ENCODE measurements at places on chromosomes 11 and 22.

DNA sequence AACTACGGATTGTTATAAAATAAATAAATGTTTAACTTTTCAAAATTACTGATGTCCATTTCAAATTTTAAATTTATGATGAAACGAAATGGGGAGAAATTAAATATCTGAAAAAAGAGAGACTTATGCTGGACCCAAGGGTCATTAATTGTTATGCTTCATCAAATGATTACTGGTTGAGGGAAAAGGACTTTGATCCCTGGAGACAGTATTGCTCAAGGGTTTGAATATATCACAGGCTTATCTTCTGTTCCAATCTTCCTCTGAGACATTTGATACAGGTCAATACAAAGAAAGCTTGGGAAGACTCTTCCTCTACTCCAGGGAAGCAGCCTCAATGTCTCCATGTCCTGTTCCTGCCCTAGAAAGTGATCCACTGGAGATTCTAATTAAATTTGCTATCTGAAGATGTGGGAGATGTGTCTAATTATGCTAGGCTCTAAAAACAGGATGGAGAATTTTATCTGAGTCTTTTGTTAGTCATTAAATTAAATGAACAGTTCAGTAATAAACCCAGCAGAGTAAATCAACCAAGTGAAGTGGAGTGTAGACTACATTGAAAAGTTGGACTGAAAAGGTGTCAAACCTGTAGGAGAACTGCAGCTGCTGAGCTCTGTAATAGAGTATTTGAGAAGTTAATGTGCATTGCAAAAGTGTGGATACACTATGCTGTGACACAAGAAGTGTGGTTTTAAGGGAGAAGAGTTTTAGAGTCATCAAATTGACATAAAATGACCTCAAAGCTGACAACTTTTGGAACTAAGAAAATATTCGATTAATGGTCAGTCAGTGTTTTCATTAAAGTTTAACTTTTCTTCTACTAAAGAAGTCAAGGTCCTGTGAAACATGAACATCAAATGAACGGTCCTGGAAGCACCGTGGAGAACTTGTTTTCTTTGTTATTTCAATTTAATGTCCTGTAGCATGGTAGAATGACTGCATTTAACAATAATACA, 623.7 kb upstream of the CCDC90B start:
- no peak for DNase-seq

GRCh38 chr11:3132831-3133260, 32.3 kb downstream of the OSBPL5 start:
- DNase-seq: no peak

DNA sequence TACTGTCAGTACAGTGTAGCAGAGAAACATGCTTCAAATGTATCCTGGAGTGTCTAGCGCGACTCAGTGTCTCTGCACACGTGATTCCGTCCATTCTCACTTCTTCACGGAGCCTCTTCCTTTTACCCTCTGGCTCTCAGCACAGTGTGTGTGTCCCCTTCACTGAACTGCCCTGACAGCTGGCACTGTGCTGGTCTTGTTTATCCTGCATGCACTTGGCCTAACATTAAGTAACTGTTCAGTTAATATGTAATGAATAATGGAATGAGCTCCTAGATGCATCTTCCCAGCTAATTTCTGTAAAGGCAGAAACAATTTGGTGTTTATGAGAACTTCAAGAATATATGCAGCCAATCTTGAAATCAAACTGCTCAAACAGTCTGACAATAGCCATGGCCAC, 44.4 kb downstream of the KMT5B start:
- DNase-seq: no peak

DNA sequence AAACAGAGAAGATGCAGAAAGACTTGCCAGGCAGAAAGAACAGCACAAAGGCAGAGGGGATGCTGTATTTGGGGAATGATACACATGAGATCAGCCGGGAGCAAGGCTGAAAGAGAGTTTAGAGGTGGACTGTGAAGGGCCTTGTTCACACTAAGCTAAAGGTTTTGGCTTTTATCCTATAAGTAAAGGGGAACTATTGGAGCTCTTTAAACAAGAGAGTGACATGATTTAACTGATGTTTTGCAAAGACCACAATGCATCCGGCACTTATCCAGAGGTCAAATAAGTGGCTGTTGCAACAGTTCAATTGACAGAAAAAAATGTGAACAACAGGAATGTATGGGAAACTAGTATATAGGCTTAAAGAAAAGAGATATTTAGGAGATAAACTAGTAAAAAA, 64.7 kb upstream of the RRAS2 start:
- no peak for DNase-seq

DNA sequence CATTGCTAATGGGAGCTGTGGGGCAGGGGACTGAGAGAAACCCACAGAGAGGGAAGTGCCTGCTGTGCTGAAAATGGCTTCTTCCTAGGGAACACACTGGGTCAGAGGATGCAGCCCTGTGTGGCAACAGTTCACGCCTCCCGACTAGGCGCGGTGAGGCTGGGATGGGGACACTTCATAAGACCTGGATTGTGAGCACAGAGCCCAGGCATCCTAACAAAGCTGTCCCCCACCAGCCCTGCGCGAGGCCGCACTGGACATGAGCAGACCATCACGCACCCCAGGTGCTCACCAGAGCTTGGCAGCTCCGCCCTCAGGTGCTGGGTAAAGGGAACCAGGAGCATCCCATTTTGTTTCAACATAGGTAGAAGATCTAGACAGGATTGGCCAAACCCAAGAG, 1.8 kb upstream of the KRTAP5-4 start:
- DNase-seq: no peak

GRCh38 chr11:28964811-28965210, 856.6 kb downstream of the METTL15 start:
- no peak for DNase-seq

DNA sequence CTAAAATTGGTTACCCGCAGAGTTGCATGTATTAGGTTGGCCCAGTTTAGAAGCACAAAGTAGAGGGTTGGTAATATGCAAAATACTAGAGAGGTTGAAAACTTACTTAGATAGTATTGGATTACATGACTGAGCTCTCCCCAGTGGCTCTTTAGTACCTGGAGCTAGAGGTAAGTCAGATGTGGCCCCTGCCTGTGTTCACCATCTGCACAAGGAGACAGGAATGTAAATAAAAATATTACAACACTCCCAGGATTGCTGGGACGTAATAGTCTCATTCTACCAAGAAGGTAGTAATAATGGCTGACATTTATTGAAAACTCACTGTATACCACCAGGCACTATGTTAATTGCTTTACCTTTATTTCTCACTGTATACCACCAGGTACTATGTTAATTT, 129.6 kb downstream of the SLC17A6 start:
- no peak for DNase-seq

GRCh38 chr11:65884716-65885092, 3.6 kb downstream of the FIBP start:
- DNase-seq: peak; percentile 86

DNA sequence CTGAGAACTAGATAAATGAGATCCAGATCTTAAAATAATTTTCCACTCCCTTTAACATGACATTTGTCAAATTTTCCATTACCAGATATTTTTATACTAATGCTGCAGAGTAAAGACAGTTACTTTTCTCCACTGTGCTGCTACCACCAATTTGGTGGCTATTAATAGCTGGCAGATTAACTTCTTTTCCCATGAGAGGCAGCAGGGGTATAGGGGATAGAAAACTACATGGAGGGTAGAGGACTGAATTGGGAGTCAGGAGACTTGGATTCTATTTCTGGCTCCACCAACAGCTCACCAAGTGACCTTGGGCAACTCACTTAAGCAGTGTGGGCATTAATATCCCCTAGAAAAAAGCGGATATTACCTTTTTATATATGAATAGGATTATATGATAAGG, 69.2 kb downstream of the KIF18A start:
- DNase-seq: no peak

DNA sequence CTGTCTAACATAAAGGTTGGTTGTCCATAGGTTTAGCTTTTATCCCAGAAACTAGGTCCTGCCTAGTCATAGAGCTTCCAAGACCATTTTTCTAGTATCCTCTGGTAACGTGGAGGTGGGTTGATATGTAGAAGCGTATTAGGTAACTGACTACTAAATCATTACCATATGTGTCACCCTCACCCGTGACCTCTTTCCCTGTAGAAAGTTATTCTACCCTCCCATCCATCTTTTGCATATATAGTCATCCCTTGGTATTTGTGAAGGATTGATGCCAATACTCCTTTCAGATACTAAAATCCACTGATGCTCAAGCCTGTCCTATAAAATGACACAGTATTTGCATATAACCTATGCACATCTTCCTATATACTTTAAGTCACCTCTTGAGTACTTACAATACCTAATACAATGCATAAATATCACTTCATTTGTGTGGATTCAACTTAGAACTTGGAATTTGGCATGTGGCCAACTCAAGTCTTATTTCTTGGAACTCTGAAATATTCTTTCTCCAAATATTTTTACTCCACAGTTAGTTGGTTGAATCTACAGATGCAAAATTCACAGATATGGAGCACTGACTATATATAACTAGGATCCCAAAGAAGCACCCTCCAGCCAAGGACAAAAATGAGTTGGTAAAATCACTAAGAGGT, 497.0 kb upstream of the TENM4 start:
- DNase-seq: no peak

DNA sequence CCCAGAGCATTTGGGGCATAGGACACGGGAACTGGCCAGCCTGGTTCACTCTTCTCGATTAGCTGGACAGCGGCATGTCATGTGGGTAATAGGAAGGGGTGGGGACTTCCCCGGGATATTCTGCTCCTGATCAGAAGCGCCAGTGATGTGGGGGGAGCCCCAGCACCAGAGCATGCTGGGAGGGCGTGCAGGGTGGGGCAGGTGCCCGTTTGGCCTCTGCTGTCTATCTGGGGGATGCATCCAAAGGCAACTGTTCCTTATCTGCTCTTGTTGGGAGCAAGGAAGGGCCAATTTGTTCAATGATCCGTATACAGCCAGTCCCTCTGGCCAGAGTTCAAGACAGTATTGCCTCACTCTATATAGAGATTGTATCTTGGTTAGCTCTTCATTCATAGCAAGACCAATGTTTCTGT, 43.6 kb downstream of the PPARA start:
- DNase-seq: no peak

- no peak for DNase-seq
Observed at GRCh38 chr11:117517097-117517496, 189.4 kb downstream of the CEP164 start.

GRCh38 chr22:28819253-28820096, 19.1 kb upstream of the XBP1 start:
- DNase-seq: no peak

DNA sequence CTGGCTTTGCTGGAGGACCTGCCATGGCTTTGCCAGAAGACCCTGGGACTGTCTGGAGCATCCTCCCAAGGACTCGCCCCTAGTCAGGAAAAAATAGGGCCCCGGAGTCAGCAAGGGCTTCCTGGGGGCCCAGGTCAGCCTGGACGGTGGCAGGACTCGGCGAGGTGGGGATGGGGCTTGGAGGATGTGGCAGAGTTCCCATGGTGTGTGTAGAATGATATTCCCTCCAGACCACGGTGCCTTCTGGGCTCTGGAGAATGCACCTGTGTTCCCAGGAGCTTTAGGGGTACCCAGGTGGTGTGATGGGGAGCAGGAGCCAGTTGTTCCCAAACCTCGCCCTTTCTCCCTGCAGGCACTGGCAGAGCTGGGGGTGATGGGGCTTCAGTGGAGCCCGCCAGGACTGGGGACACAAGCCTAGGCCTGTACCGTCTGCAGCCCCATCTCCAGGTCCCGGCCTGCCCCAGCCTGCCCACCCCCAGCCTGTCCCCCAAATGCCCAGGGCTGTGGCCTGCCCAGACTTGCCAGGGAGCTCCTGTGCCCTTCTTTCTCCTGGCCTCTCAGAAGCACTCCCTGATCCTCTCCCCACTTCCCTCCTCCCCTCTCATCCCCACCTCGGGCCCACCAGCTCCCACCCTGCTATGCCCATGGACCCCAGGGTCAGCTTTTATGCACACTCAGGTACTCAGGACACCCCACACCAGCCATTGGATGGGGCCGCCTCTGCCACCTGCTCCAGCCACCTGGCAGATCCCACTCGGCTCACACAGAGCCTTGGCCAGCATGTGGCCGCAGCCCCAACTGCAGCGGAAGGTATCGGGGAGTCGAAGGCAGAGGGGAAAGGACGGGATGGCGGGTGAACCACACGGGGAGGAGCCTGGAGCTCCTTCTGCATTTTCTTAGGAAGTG, 82.1 kb downstream of the CDKN1C start:
- DNase-seq: no peak

DNA sequence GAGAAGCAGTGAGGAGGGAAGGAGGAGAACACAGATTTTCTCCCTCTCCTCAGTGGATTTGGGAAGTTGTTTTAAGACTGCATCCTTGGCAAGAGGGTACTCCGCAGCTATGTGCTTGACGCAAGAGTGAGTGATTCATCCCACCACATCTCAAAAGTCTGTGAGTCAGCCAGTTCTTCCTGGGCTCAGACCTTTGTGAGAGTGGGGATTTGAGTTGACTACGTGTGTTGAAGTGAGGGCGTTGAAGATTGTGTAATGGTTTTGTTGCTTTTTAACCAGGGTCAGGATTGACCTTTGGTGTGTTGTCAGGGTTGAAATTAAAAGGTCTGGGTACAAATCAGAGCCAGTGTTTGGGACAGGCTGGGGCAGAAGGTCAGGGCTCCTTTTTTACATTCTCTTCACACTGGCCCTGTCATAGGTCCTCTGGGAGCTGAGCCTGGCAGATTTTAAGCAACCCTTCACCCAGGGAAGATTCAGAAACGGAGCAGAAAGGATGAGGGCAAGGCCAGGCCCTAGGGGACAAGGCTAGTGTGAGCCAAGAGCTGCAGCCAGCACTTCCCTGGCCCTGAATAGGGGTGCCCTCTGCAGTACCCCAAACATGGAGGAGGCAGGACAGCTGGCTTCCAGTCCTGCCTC, 4.2 kb upstream of the C11orf86 start:
- peak; percentile 51 for DNase-seq

DNA sequence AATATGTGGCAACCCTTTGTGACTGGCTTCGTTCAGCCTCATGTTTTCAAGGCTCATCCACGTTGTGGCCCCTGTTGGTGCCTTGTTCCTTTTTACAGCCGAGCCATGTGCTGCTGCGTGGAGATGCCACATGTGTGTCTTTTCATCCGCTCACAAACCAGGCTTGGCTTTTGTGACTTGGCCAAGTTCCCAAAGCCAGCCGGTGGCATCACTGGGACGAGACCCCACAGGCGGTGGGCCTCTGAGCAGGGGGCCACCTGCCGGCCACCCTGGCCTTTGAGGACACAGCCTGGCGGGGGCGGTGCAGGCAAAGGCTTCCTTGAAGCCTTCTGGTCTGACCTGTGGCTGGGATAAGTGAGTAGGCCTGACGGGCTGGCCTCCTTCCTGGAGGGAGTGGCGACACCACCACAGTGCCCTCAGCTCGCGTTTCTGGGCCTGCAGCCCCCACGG, 10.5 kb downstream of the GRK2 start:
- peak; percentile 83 for DNase-seq

DNA sequence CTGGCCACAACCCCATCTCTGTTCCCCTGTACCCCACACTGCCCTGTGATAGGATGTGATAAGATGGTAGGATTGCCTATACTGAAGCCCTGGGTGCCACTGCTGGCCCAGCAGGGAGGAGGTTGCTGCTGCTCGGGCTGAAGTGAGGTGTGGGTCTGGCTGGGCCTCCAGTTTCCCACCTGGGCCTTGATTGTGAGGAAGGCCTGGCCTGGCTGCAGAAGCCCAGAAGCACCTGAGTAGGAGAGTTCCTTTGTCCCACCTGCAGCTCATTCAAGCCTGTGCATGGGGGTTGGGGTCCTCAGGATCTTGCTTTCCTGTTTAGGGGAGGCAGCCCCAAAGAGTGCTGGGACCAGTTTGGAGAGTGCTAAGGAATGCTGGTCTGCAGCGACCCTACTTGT, 3.3 kb downstream of the ST3GAL4 start:
- no peak for DNase-seq

All from activated CD8-positive, alpha-beta T cell treated with anti-CD3 and anti-CD28 coated beads for 36 hours (primary cell).